ENCODE measurements at places on chromosomes 7 and 10. TPM values are rescaled to one million over a fixed set of nuclear protein-coding genes. Genes with fewer than 3 reads are reported as not detected.

DNA sequence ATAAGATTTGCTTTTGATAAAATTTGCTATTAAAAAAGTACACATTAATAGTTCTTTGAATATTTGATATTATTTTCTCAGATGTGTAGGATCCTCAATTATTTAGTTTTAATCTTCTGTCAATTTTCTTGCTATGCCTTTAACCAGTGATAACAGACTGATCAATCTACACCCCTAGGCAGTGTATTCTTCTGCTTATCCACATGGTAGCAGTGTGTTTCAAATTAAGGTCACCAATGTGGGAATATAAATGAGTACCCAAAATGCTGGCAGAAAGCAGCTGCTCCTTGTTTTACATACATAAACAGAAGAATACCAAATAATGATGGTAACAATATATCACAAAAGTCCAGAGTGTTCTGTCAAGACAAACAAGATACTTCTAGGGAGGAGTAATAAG, 87.0 kb downstream of the SKAP2 start:
- no peaks in the 10 kb centered on the region for H3K36me3 ChIP-seq
- H3K4me3 ChIP-seq, result no peak overlapping the region
- no peak overlapping the region for H3K27ac ChIP-seq
- H3K27me3 ChIP-seq, result no peaks in the 10 kb centered on the region

GRCh38 chr10:6407034-6407721, 172.9 kb downstream of the PRKCQ start:
- H3K4me3 ChIP-seq, result no peak overlapping the region
- no peak for DNase-seq
- H3K27ac ChIP-seq, result no peak overlapping the region
- no peaks in the 10 kb centered on the region for H3K36me3 ChIP-seq
- H3K27me3 ChIP-seq, result no peaks in the 10 kb centered on the region

DNA sequence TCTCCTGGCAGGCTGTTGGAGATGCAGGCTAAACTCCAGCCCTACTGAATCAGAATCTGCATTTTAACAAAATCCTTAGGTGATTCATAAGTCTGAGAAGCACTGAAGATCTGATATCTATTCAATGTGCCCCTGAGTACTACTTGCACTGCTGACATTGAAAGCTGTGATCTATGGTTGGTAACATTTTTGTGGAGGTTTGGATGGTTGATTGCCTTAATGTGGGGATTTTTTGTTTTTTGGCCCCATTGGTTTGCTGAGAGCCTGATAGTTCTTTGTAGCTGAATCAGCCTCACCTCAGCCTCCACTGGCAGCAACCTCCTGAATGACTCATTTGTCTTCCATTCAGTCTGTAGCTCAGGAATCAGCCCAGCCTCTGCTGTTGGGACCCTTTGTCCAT, 14.7 kb upstream of the LRRN3 start:
- H3K27me3 ChIP-seq, result no peaks in the 10 kb centered on the region
- H3K4me3 ChIP-seq, result no peak overlapping the region
- H3K36me3 ChIP-seq, result no peaks in the 10 kb centered on the region
- DNase-seq, result no peak

DNA sequence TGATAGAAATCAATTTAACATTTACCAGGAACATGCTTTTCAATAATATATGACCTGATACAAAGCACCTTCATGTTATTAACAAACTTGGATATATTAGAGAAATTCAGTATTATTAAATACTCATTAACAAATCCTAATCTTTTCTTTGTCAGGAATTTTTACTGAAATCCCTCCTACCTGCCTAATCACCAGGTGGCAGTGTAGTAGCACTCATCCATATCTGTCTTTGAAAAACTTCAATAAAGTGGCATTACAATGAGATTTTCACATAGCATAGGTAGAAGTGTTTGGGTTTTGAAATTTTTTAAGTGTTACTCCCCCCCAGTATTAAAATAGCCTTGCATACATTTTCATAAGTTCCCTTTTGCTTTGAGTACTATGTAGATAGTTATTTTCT, 1246.6 kb upstream of the LRRN3 start:
- H3K4me3 ChIP-seq, result no peak overlapping the region
- no peak overlapping the region for H3K27ac ChIP-seq
- no peaks in the 10 kb centered on the region for H3K36me3 ChIP-seq
- H3K27me3 ChIP-seq, result no peaks in the 10 kb centered on the region
- no peak for DNase-seq

CFAP46 gene
- 0.76 TPM for total RNA-seq

- no peaks in the 10 kb centered on the region for H3K4me1 ChIP-seq
- no peak for DNase-seq
- H3K27ac ChIP-seq, result no peak overlapping the region
- no peaks in the 10 kb centered on the region for H3K36me3 ChIP-seq
- H3K27me3 ChIP-seq, result no peaks in the 10 kb centered on the region
Observed at GRCh38 chr10:32144817-32145688, 88.8 kb upstream of the KIF5B start.

MAGI2 gene
- total RNA-seq, result 5.5 TPM

CCDC146 gene
- 4.6 TPM for total RNA-seq

ST8SIA6 gene
- total RNA-seq, result 1.0 TPM

PAPOLB gene
- total RNA-seq, result not detected

TMEM213 gene
- total RNA-seq, result not detected

DNA sequence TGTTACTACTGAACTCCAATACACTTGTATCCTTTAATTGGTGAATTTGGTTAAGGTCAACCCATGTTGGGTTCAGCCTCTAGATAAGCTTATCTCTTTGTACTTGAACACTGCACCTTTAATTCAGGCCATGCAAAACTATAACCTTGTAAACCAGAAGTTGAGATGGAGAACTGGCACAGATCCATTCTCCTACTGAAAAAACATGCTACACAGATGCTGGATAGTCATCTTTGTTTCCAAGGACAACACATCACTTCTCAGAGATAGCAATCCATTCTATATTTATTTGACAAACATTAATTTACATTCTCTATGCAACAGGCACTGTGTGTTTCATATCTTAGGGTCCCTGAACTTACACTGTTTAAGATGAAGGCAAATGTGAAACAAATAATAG, 2.9 kb upstream of the CDK14 start:
- DNase-seq, result no peak
- peaks cover 5% of the 10 kb centered on the region for H3K4me1 ChIP-seq
- H3K36me3 ChIP-seq, result no peaks in the 10 kb centered on the region
- H3K27me3 ChIP-seq, result no peaks in the 10 kb centered on the region
- no peak overlapping the region for H3K4me3 ChIP-seq

DNA sequence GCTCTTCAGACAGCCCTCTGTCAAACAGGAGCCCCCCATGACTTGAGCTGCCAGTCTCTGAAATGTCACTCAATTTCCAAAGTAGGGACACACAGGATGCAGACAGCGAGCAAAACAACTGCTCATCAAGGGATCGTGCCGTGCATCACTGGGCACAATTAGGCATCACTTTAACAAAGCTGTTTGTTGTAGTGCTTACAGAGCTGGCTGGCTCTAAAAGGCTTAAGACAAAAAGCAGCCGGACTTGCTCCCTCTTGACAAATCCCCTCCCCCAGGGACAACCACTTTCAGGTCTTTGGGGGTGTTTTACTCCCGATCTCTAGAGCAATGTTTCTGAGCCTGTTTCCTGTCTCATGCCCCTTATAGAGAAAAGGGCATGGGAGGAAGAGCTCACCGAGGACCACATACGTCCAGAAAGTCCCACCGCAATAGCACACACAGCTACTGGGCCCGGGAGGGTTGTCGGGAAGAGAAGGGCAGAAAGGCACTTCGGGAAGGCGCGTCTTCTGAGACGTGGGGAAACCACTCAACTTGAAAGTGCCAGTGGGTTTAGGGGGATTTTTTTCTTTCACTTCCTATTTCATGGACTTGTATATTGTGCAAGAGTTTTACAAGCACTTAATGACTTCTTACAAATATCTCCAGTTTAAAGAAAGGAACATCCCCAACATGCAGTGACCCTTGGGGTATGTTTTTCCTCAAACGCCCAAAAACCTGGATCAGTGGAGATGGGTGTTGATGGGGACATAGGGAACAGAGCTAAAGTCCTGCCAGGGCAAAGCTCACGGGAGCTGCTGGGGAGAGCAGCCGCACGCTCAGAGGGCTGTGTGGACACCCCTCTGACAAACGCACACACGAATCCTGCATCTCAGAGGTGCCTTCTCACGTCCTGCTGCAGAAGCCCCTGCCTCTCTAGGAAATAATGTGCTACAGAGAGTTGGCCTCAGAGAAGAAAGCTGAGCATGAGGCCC, 27.1 kb downstream of the LRRC20 start:
- no peaks in the 10 kb centered on the region for H3K27me3 ChIP-seq
- no peak overlapping the region for H3K4me3 ChIP-seq
- no peaks in the 10 kb centered on the region for H3K4me1 ChIP-seq
- H3K36me3 ChIP-seq, result no peaks in the 10 kb centered on the region

DNA sequence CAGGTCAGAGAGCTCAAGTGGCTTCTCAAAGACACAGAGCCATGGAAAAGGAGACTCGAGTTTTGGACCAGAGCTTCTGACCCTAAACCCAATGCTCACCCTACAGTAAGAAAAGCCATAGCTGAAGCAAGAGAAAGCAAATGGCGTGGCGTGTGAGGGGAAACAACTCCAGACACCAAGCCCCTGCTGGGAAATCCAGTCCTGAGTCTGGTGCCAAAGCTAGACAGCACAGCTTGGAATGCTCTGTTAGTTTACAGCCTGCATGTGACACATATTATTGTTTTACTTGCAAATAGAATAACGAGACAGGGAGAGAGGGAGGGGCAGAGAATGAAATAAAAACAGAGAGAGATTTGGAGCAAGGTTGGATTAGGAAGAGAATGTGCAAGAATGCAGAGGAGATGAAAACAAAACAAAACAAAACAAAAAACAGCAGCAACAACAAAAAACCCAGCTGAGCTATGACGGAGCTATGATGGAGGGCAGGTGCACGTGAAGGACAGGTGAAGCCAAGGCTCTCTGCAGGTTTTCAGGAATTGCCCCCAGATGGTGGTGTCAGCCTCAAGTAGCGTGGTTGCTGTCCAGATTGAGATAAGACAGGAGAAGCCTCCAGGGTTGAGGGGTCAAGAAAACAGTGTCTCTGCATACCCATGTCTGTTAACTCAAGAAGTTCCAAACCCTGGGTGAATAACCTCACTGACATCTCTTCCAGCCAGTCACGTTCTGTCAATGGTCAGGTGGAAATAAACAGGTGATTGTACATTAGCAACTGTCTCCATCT, 69.7 kb upstream of the LRRC18 start:
- H3K27me3 ChIP-seq, result no peaks in the 10 kb centered on the region
- no peak for DNase-seq
- H3K4me3 ChIP-seq, result no peak overlapping the region
- H3K4me1 ChIP-seq, result peaks cover 8% of the 10 kb centered on the region
- H3K27ac ChIP-seq, result no peak overlapping the region
- H3K36me3 ChIP-seq, result no peaks in the 10 kb centered on the region

- no peak overlapping the region for H3K27ac ChIP-seq
- DNase-seq, result no peak
- no peaks in the 10 kb centered on the region for H3K4me1 ChIP-seq
- no peak overlapping the region for H3K4me3 ChIP-seq
- no peaks in the 10 kb centered on the region for H3K27me3 ChIP-seq
- no peaks in the 10 kb centered on the region for H3K36me3 ChIP-seq
Observed at GRCh38 chr7:99665312-99666012, 14.3 kb downstream of the CYP3A5 start.
